ENCODE measurements at places on chromosomes 4 and X. TPM values are rescaled to one million over a fixed set of nuclear protein-coding genes. Genes with fewer than 3 reads are reported as not detected.
A peak's percentile ranks its signal among the peaks of the same experiment; 100 is the strongest.

- no peak for DNase-seq
Measured at GRCh38 chrX:154441564-154441963, 2.4 kb upstream of the FAM50A start.

Gene F8A2
- not detected for total RNA-seq

DNA sequence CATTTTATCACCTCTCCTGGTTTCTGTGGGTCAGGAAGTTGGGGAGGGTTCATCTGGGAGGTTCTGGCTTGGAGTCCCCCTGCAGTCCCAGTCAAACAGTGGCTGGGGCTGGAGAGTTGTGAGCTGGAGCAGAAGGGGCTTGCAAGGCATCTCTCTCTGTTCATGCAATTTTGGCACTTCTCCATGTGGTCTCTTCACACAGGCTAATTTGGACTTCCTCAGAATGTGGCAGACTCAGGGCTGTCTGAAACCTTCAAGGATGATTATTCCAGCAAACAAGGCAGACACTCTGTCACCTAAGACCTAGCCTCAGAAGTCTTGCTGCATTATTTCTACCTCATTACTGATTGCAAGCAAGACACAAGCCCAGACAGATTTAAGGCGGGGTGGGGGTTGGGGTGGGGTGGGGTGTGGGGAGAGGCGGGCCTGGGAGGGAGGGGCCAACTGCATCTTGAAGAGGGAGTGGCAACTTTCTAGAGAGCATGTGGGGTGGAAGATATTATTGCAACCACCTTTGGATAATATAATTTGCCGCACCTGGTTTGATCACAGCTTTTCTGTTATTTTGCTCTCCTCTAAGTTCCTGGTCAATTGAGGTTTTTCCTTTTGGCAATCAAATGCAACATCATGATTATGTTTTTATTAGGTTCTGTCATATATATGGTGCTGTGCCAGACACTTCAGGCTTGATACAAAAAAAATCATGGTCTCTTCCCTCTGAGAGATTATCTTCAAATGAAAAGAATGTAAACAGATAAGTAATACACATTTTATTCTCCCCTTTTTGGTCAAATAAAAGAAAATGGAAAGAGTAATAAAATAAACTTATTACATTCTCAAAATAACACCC lies 799.5 kb downstream of the RPA4 start:
- DNase-seq, result no peak

DNA sequence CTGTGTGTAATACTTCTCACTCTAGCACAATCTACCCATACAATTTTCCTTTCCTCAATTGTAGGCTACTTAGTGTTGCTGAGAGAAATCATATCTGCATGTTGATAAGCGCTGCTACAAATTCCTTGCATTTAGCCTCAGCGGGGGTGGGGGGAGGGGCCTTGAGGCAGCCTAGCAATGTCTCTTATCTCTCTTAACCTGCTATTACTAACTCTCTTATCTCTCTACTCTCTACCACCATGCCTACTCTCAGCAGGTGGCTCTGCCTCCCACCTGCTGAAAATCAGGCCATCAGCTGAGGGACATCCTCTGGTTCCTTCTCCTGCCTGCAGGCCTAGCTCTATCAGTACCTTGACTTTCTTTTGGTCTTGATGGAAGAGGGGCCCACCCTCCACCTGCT lies 98.9 kb downstream of the GPR82 start:
- DNase-seq, result no peak

Gene CSAG1
- not detected for total RNA-seq

Gene MMRN1
- total RNA-seq, result 3.2 TPM

DNA sequence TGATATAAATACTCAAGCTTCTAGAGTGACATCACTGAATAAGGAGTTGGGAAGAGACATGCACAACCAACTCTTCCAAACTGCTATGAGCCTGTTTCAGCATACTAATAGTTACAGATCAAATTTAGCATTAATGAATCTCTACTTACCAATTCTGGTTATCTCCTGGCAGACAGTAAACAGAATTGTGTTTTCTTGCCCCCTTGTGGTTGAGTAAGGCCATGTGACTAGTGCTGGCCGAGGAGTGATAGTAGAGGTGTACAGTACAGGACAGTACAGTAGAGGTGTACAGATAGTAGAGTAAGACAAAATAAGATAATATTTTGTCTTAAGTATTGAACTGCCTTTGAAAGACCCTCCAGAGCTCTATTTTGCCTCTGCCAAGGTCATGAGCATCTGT lies 681.4 kb downstream of the GABRG1 start:
- no peak for DNase-seq

Gene PAGE4
- not detected for total RNA-seq

- DNase-seq, result no peak
Measured at GRCh38 chrX:63327788-63328187, 23.3 kb downstream of the SPIN4 start.

Gene ZC4H2
- total RNA-seq, result 9.0 TPM

DNA sequence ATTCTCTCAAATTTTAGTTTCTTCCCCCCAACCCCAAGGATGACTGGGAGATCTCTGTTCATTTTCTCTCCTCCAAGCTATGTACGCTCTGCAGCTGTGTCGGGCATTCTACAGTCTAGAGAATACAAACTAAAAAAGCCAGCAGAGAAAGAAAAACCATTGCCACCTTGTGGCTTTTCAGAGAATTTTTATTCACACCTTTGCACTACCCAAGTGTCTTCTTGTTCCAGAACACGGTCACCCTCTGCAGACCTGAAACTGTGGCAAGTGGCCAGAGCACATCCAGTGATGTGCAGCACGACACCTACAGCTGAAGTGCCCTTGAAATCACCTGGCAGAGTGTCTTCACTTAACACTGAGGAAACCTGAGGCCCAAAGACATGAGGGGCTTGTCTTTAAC lies 68.6 kb downstream of the CHST7 start:
- DNase-seq, result peak; percentile 17

DNA sequence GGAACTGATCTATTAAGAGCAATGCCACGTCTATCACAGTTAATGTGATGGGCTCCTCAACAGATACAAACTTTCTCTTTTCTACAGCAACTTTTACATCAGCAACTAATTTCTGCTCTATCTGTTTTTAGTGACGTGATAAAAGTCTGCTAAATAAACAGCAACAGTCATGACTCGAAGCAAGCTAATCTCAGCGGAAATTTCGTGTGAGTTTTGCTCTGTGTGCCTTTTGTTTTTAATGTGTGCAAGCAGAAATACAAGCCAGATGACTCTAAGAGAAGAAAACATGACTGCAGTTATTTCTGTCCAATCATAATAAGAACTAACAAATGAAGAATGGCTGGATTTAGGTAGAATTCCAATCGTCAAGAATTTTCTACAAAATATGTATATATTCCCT lies 214.3 kb downstream of the LDB2 start:
- DNase-seq, result no peak

DNA sequence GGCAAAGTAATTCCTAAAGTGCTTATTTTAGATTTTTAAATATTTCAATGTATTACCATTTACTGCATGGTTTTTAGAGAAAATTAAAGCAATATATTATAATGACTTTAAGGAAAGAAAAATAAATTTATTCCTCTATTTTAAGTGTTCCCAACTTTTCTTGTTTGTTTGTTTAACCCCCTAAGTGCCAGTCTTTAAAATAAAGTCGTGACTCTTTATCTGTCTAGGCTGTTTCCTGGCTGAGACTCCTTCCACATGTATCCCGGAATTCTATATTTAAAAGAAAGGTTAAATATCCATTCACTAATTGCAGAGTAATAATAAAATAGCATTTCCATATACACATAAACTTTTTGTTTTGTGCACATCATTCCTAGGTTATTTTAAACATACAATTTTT lies 71.2 kb downstream of the GAB1 start:
- no peak for DNase-seq

- no peak for DNase-seq
Measured at GRCh38 chr4:79788884-79789283, 284.1 kb downstream of the ANTXR2 start.

Gene CYSLTR1
- total RNA-seq, result 1.1 TPM

- no peak for DNase-seq
Measured at GRCh38 chr4:15100994-15101695, 98.9 kb downstream of the CPEB2 start.

Gene TMEM165
- total RNA-seq, result 60.4 TPM

GRCh38 chr4:59838236-59838635 lies 1361.9 kb upstream of the ADGRL3 start:
- DNase-seq, result no peak

DNA sequence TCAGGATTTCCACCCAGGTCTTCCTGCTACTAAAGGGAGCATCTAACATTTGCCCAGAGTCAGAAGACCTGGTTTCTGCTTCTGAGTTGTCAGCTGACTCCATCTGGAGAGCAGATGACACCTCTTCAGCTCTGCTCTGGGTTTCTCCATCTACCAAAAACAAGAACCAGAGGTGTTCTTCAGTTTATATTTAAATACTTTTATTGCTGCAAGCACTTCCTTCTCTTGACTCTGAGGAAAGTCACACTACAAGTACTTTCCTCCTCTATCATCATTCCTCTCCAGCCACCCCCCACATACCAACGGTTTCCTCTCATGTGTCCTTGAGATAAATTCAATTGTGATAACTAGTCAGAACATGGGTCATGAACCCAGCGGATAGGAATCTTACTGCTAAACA lies 88.4 kb downstream of the PPP3CA start:
- no peak for DNase-seq

Gene PSAPL1
- total RNA-seq, result not detected

Gene FANCB
- total RNA-seq, result 0.16 TPM

Gene SLC25A43
- 7.8 TPM for total RNA-seq

DNA sequence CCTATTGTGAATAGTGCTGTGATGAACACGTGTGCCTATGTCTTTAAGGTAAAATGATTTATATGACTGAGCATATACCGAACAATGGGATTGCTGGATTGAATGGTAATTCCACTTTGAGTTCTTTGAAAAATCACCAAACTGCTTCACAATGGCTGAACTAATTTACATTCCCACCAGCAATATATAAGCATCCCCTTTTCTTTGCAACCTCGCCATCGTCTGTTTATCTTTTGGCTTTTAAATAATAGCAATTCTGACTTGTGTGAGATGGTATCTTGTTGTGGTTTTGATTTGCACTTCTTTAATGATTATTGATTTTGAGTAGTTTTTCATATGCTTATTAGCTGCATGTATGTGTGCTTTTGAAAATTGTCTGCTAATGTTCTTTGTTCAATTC lies 31.8 kb upstream of the UGT2A1 start:
- no peak for DNase-seq

DNA sequence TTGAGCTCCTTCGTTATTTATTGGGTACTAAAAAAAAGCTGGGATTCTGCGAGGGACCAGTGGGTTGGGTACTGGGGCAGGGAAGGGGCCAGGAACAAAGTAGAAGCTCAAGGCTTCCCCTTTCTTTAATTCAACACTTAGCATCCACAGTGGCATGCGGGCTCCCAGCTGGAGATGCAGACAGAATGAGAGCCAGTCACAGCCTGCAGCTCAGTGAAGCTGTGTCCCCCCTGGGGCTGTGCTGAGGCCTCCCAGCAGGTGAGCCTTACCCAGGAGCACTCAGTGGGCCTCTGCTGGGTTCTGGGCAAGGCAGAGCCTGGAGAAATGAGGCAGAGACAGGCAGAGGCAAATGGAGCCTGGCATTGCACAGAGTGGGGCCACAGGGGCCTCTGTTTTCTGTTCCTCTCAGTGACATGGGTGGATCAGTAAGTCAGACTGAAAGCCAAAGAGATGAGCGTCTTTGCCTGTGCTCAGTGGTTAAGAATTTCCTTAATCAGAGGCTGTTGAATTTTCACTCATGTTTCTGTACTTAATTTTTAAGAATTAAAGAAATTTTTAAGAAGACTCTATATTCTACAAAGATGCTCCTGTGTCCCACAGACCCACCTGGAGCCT lies 181.4 kb upstream of the RBPJ start:
- DNase-seq, result no peak

DNA sequence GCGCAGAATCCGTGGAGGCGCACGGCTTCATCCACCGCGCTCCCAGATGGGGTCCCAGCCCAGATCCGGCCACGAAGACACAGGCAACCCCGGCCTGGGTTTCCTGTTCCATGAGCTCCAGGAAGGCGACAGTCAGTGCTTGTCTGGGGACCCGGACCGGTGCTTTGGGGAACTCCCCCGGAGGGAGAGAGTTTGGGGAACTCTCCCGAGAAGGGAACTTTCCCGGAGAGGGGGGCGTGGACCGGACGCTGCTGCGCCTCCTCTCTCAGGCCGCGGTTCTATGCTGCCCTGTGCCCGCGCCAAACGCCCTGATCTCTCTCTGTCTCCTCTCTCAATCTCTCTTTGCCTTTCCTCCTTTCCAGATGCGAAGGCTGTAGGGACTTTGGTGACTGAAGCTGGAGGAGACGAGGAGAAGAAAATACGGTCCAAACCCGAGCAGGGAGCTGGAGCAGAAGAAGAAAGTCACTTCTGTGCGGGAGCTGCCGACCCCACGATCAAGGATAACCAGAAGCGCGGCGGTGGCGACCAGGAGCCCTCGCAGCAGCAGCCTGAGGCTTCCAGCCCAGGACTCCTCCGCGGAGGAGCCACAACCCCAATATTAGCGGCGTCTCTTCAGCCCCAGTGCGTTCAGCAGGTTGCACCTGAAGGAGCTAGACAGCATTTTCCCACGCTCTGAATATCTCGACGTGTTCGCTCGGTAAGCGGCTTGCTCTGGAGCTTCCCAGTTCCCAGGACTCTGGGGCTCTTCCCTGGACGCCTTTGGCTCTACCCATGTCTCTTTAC lies 47.6 kb upstream of the NKAP start:
- DNase-seq, result no peak

DNA sequence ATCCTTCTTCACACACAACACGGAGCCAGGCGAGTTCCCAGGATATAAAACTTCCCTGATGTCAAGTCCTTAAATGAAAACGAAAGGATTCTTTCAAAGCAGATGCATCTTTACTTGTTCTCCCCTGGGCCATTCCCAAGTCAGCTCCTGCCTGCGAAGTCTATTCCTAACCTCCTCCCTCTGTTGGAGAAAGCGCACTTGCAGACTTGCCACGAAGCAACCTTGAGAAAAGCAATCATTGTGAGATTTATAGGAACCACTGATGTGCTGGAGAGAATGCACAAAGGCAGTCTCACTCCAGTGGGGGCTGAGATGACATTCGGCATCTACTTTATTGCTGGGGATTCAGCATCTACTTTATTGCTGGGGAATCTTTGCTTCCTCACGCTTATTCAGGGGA lies 155.7 kb downstream of the NSUN7 start:
- no peak for DNase-seq

- DNase-seq, result no peak
Measured at GRCh38 chr4:15144967-15145295, 142.7 kb downstream of the CPEB2 start.

DNA sequence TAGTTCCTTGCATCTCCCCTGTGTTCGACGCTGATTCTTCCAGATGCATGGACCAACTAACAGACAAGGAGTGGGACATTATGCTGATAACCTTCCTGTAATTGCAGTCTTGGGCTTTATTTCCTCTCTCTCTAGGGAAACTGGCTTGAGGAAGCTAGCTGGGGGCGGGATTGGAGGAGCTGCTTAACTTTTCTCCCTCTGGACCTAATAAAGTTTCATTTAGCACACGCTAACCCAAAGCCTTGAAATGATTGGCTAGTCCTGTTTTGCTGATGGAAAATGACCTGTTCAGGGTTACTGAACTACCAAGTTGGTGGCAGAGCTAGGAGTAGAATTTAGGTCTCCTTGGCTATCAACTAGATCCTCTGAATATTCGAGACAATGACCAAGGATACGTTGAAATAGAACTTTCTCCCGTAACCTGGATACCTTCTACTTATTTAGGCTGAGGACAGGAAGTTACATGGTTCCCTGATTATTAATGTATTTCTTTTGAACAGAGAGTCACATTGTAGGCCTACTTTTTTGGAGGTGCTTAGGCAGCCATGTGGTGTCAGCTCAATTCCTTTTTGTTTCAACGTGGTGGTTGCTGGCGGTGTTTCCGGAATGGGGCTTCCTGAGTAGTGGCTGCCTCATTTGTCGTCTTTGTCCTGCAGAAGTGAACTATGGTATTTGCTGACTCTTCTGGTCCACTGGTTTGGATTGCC lies 2.0 kb downstream of the PGK1 start:
- no peak for DNase-seq

All from heart left ventricle (tissue), 16 donors.